Activated CD4-positive, alpha-beta T cell treated with anti-CD3 and anti-CD28 coated beads, Interleukin-2, amount 50 U/mL, for 48 hours (primary cell): ENCODE measurements at places on chromosomes 11 and 22.

GRCh38 chr11:34552270-34552669 is 38.7 kb upstream of the ELF5 start:
- no peak for DNase-seq

GRCh38 chr11:71489311-71490043 is 36.5 kb downstream of the NADSYN1 start:
- DNase-seq, result peak; percentile 84

GRCh38 chr11:14577292-14577691 is 57.1 kb upstream of the PSMA1 start:
- no peak for DNase-seq

DNA sequence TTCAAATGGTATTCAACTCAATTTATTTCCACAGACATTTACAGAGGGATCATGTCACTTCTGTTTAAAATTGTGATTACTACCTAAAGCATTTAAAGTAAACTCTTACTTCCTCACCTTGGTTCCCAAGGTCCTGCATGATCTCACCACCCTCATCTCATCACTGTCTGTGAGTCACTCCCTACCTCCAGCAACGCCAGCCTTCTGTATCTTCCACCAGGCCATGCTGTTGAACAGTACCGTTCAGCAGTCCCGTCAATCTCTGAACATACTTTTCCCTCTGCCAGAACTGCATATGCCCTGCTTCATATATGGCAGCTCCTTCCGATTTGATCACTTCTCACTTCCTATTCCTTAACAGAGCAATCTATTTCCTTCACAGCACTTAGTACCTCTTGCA is 2.0 kb downstream of the FBXO3 start:
- no peak for DNase-seq

GRCh38 chr11:73281796-73282660 is 9.9 kb downstream of the P2RY6 start:
- no peak for DNase-seq

DNA sequence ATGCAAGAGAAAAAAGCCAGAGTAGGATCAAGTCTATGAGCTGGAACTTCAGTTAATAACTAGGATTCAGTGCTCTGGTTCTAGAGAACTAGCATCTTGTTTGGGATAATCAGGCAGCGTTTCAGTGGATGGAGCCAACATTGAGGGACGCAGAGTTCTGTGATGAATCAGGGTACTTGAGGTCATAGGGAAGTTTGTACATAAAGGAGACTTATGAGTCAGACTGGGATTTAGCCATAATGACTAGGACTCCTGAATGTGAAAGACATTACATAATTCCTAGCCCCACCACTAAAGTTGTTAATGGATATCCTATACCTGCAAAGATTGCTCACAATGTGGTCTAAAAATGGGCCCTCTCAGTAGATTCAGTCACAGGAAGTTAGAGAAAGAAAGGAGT is 6.8 kb downstream of the SLN start:
- DNase-seq, result no peak
